ENCODE measurements at places on chromosomes 7 and 10.
A peak's percentile ranks its signal among the peaks of the same experiment; 100 is the strongest.

DNA sequence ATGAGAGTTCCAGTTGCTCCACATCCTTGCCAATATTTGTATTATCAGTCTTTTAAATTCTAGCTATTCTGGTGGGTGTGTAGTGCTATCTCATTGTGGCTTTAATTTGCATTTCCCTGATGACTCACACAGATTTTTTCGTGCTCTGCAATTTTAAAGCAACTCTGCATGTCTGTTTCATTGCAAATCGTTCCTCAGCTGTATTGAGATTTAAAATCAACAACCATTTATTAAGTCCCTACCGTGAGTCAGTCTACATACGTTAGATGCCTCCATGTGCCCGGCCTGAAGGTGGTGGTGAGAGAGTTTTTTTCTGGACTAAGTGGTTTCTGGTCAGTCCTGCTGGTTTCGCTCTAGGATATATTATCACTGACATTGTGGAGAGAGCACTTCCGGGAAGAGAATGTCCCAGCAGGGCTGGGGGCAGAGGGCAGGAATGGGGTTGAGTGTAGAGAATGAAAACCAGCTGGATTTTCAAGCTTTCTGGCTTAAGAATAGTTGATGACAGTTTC lies 8.4 kb upstream of the HYCC1 start:
- no peak for DNase-seq

GRCh38 chr10:68560186-68560942 lies at the start of gene TET1:
TET1 (plus strand) TSS chr10:68560337; CDS start chr10:68572339, 12,002 bp downstream.
- no peak for DNase-seq

DNA sequence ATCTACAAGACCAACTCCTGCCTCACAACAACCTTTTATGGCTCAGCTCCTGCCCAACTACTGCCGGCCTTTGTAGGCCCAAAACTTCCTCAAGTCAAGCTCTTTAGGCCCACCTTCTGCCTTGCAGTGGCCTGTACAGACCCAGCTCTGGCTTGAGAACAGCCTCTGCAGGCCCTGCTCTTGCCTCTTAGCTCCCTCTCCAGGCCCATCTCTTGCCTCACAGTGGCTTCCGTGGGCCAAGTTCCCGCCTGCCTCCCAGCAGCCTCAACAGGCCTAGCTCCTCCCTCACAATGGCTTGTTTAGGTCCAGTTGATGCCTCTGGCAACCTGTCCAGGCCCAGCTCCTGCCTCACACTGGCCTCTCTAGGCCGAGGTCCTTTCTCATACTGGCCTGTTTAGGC lies 32.4 kb upstream of the VKORC1L1 start:
- no peak for DNase-seq

DNA sequence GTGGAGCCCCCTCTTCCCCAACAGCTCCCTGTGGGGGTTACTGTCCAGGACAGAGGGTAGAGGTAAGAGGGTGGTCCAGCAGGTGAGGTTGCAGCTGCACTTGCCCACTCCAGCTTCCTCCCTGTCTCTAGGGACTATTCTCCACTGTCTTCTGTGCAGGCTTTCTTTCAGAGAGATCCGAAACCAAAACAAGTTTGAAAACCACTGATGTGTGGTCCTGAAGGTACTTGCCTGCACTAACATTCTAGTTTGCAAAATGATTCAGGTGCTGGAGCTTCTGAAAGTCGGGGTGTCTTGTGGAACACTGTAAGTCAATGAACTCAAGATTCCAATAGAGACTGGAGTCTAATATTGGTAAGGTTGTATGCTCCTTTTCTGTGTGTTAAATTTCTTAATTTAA lies 63.1 kb downstream of the BLNK start:
- DNase-seq: no peak

DNA sequence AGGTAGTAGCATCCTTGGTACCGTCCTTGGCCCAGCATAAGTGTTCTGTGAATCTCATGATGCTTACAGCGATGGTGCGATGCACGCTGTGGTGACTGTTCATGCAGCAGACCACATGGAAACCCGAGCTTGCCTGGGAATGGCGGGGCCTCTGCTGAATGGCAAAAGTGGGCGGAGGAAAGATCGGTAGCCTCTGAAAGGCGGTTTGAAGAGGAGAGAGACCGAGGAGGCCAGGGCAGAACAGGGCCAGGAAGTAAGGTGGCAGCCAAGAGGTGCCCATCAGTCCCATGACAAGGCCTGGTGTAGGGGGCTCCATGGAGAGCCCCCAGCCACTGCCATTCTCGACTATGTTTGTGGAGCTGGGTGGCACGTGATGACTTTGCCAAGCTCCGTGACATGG lies 33.2 kb upstream of the CNPY1 start:
- no peak for DNase-seq

DNA sequence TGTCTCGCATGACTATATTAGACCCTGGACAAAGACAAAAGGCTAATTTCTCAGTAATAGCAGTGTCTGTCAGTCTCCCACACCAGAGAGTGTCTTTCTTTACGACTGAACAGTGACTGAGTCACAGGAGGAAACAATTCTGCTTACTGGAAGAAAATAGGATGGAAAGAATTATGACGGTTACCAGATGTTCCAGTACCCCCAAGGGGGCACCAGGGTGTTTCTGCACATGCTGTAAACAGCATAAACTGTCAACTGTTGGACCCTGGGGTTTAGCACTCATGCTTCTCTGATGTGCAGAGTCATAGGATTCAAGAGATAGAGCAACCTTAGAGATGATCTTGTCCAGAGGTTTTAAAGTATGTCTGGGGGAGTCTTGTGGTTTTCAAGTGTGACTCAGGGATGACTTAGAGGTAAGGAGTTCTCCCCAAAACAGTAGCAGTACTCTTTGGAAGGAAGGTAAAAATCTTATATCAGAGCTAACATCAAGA lies 291.7 kb downstream of the THSD7A start:
- no peak for DNase-seq

DNA sequence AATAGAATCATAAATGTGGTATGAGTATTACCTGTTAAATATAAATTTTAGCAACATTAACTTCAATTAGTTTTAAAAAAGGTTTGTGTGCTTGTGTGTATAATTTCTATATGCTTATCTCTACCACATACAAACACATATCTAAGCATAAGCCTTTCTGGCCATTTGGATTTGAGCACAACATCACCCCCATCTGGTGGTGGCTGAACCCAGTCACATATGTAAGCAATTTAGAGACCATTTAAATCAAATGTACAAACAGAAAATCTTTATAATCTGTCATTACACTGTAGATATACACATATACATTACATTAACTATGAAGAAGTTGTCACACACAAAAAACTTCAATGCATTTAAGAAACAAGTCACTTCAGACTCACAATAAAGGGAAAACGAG lies 31.7 kb downstream of the GPR22 start:
- DNase-seq: peak; percentile 75

GRCh38 chr7:94529516-94529915 lies 19.9 kb downstream of the CASD1 start:
- DNase-seq: no peak

DNA sequence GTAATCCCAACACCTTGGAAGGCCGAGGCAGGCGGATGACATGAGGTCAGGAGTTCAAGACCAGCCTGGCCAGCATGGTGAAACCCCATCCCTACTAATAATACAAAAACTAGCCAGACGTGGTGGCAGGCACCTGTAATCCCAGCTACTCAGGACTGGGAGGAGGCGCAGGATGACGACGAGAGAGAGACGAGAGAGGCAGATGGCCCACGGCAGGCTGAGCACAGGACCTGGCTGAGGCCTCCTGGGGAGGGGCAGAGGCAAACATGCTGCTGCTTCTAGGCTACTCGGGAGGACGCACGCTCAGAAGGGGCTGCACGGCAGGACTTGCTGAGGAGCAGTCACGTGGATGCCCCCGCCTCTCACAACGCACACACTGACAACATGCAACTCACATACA lies 22.4 kb downstream of the DIP2C start:
- no peak for DNase-seq

GRCh38 chr10:5365928-5366327 lies 1.2 kb downstream of the UCN3 start:
- DNase-seq: no peak

DNA sequence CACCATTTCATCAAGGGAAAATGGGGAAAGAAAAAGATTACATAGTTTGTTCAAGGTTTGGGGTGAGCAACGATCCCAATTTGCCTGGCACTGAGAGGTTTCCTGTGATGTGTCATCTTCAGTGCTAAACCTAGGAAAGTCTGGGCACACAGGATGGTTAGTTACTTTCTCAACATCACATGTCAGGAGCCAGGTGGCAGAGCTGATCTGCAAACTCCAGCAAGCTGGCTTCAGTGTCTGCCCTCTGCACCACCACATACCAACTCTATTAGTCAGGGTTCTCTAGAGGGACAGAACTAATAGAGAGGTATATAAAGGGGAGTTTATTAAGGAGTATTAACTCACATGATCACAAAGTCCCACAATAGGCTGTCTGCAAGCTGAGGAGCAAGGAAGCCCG lies 11.3 kb downstream of the ADAM12 start:
- DNase-seq: no peak

- DNase-seq: no peak
These were observed 249.8 kb upstream of the LYZL1 start for GRCh38 chr10:29039091-29039490.

- DNase-seq: no peak
These were observed 11.5 kb downstream of the NPFFR1 start for GRCh38 chr10:70271996-70272924.

- no peak for DNase-seq
These were observed 139.3 kb upstream of the TCF7L2 start for GRCh38 chr10:112810711-112811151.

- peak; percentile 14 for DNase-seq
These were observed 42.4 kb downstream of the CCNY start for GRCh38 chr10:35378541-35379210.

- peak; percentile 34 for DNase-seq
These were observed 182.5 kb downstream of the SKAP2 start for GRCh38 chr7:26681819-26682418.
